ENCODE measurements at places on chromosomes 2 and 18.

- DNase-seq, result no peak
Measured at GRCh38 chr2:120237491-120237902, 14.3 kb upstream of the TMEM185B start.

DNA sequence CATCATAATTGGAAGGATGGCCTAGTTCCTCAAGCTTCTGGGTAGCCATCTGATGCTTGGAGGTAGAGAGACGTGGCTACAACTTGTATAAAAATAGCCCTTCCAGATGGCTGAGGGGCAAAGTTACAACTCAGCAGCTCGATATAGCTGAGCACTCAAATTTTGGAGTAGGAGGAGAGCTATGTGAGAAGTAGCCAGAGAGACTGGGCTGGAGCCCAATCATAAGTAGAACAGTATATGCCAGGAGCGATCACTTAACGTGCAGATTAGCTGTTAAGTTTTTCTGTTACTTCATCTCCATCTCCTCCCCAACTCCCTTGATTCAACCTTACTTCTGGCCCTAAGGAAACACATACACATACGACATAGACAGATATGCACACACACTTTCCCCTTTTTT lies 28.8 kb downstream of the CNRIP1 start:
- DNase-seq, result no peak

DNA sequence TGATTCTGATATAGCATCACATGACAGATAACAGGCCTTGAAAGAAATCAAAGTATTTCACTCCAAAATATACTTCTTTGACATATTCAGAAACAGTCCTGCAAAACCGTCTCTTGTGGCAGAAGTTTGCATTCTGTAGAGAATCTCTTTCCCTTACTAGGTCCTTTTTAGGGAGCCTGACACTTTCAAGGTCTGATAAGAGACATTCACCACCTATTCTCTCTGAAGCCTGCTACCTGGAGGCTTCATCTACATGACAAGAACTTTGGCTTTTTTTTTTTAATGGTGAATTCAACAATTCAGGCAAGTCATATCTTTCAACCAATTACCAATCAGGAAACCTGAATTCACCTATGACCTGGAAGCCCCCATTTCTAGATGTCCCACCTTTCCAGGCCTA lies 83.8 kb downstream of the CCDC178 start:
- no peak for DNase-seq

- no peak for DNase-seq
Measured at GRCh38 chr2:169598982-169599381, 14.8 kb downstream of the PPIG start.

- no peak for DNase-seq
Measured at GRCh38 chr18:25164211-25164847, 187.6 kb downstream of the ZNF521 start.

GRCh38 chr2:237639052-237639835 lies 11.9 kb downstream of the LRRFIP1 start:
- no peak for DNase-seq

- DNase-seq, result no peak
Measured at GRCh38 chr18:74116633-74117554, 30.7 kb downstream of the FBXO15 start.

GRCh38 chr18:5895876-5896740 lies 786 bp upstream of the TMEM200C start:
- DNase-seq, result no peak

DNA sequence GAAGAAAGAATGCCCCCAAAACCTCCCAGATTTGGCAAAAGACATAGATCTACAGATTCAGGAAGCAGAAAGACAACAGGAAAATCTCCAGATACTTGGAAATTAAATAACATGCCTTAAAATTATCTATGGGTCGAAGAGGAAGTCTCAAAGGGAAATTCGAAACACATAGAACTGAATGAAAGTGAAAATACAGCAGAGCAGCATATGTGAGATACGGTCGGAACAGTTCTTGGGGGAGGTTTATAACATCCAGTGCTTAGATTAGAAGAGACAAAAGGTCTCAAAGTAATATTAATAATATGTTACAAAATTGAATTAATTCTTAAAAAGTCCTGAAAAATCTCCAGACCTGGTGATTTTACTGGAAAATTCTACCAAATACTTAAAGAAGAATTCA lies 14.3 kb downstream of the KCNG2 start:
- DNase-seq, result no peak
